ENCODE measurements at places on chromosomes 1 and 21.

DNA sequence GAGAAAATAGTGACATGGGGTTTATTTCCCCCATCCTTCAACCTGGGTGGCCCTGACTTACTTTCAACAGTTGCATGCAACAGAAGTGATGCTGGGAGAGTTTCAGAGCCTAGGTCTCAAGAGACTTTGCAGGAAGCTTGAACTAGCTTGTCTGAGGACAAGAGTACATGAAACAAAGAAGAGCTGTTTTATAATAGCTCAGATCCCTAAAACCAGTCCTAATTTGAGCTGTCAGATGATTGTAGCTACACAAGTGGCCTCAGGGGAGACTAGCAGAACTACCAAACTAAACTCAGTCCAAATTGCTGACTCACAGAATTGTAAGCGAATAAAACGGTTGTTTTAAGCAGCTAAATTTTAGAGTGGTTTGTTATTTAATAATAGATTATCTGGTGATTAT lies 17.1 kb downstream of the RC3H1 start:
- DNase-seq = peak; percentile 43

- DNase-seq = no peak
These were observed 152.3 kb downstream of the FCRL5 start for GRCh38 chr1:157399984-157400382.

- no peak for DNase-seq
These were observed 61.5 kb downstream of the ARHGEF16 start for GRCh38 chr1:3515774-3516480.

DNA sequence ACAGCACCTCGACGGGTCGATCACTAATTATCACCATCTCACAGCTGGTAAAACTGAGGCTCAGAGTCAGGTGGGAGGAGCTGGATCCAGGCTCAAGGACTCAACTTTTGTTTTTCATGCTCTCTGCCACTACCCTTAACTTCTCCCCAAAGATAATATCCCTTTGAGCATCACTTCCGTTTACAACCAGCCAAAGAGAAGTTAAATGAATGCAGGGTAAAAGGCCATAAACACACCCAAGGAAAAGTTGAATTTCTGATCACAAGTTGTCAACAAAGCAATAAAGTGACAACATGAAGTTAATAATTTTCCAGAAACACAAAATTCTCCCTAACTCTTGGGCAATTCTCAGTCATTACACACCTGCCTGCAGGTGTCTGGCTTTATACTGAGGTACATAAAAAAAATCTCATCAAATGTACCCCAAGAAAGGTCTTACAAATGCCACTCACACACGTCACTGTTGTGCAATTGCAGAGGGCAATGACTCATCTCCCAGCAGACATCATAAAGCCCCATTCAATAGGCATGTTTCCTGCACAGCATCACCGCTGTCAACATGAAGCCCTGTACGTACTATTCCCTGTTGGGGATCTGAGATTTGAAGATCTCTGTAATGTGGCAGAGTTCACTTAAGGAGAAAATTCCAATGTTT lies 3.4 kb downstream of the OR2T11 start:
- DNase-seq = no peak

GRCh38 chr1:62509028-62509427 lies 72.2 kb downstream of the USP1 start:
- no peak for DNase-seq

DNA sequence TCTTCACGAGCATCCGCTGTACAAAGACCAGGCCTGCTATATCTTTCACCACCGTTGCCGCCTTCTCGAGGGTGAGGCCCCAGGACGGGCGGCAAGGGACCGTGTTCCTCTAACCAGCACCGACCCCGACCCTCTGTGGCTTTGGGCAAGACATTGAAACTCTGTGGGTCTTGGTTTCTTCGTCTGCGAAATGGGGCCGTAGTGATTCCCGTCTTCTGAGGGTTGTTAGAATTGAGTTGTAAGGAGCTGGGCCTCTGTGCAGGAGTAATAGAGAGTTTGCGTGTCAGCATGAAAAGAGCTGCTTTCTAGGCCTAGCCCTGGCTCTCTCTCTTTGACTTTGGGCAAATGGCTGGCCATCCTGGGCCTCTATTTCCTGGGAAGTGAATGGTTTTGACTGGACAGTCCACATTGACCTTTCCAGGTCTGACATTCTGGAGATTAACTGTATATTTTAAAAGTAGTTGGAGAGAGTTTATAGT lies 591 bp downstream of the MRPL37 start:
- no peak for DNase-seq

DNA sequence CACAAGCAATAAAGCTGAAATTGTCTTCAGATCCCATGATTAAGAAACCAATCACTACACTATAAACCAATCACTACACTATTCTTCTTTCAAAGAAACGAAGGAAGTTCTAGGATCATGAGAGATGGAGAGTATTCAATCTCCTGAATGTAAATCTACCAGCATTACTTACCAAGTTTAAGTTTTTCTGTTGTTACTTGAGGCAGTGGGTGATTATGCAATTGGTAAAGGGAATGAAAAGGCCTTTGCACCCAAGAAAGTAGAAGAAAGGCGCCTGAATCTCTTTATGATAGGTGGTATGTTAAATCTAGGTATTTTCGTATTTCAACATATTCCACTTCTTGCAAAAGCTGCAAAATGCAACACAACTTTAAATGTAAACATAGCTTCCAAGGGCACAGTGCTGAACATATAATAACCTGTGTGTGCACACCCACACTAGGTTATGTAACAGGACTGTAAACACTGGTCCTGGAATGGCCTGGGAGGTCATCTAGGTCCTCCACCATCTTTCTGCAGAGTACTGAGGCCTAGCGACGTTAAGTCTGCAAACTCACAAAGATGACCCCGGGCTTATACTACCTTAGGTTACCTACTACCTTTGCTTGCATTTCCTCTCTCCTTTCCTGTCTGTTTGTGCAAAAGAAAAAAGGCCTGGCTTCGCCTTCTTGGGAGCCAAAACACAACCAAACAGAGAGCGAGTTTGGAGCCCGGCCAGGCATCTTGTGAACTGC lies 1.1 kb upstream of the UAP1 start:
- no peak for DNase-seq

DNA sequence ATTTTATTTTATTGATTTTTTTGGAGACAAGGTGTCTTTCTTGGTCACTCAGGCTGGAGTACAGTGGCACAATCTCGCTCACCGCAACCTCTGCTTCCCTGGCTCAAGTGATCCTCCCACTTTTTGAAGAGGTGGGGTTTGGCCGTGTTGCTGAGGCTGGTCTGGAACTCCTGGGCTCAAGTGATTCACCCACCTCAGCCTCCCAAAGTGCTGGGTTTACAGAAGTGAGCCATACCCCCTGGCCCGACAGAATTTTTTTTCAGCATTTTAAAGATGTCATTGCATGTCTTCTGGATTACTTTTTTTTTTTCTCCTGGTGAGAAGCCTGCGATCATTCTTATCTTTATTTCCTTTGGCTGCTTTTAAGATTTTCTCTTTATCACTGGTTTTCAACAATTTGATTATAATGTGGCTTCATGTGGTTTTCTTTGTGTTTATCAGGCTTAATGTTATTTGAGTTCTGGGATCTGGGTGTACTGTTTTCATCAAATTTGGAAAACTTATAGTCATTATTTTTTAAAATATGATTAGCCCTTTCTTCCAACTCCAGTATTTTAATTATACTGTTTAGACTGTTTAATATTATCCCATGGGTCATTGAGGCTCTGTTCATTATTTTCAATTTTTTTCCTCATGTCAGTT lies 23.1 kb upstream of the PTBP2 start:
- DNase-seq = no peak

DNA sequence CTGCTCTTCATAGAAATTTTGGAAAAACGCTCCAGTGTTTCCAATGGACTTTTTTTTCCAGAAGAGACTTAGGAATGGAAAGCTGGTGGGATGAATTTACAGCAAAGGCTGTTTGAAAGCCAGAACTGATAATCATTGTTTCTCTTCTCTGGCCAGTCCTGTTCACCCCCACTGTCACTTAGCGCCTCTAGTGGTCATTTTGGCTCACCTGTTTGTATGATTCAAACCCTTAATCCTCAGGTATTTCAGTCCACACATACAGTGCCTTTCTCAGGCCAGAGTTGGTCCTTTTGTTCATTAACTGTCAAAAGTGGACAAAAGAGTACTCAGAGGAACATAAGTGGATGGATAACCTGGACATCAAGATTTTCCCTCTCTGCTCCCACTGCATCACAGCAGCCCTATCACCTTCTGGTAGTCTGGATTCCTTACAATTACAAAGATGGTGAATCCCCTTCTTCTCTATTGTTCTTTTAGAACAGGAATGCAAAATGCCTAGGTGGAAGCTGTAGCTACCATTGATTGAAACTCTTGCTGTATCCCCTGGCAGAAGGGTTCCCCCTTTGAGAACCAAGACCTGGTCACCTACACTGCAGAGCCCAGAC lies 177.6 kb upstream of the OLFM3 start:
- DNase-seq = no peak

GRCh38 chr1:231971397-231972110 lies 345.0 kb downstream of the DISC1 start:
- DNase-seq = no peak

DNA sequence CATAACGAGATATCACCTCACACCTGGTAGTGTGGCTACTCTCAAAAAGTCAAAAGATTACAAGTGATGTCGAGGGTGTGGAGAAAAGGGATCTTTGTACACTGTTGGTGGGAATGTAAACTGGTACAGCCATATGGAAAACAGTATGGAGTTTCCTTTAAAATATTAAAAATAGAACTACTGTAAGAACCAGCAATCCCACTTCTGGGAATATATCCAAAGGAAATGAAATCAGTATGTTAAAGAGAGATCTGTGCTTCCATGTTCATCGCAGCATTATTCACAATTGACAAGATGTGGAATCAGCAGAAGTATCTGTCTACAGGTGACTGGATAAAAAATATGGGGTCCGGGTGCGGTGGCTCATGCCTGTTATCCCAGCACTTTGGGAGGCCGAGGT lies 7.6 kb upstream of the PIK3C2B start:
- no peak for DNase-seq
